Large intestine (tissue), 12 donors: ENCODE measurements at places on chromosomes 13 and 19. TPM values are rescaled to one million over a fixed set of nuclear protein-coding genes. Genes with fewer than 3 reads are reported as not detected.

The ZNF492 gene
- polyA plus RNA-seq: 1.2 TPM

- H3K4me1 ChIP-seq: peaks cover 31% of the 10 kb centered on the region
- H3K27me3 ChIP-seq: no peaks in the 10 kb centered on the region
- no peak overlapping the region for H3K4me3 ChIP-seq
- peaks cover 38% of the 10 kb centered on the region for H3K36me3 ChIP-seq
- peak; percentile 43 for DNase-seq
- no peak overlapping the region for H3K27ac ChIP-seq
Measured at GRCh38 chr19:3665681-3666544, 34.4 kb downstream of the PIP5K1C start.

GRCh38 chr19:43439032-43439708, 24.5 kb downstream of the TEX101 start:
- no peak overlapping the region for H3K4me3 ChIP-seq
- no peaks in the 10 kb centered on the region for H3K4me1 ChIP-seq
- no peak overlapping the region for H3K27ac ChIP-seq
- no peak for DNase-seq

- DNase-seq: no peak
- no peaks in the 10 kb centered on the region for H3K27me3 ChIP-seq
- H3K27ac ChIP-seq: no peak overlapping the region
- H3K4me3 ChIP-seq: no peak overlapping the region
- peaks cover 19% of the 10 kb centered on the region for H3K4me1 ChIP-seq
- H3K36me3 ChIP-seq: no peaks in the 10 kb centered on the region
Measured at GRCh38 chr13:97248243-97248642, 26.1 kb downstream of the MBNL2 start.
